T-helper 22 cell (primary cell): ENCODE measurements at places on chromosomes 6 and 20.

GRCh38 chr6:87791982-87792381 is 89.9 kb upstream of the AKIRIN2 start:
- no peak for DNase-seq

GRCh38 chr20:9912858-9913434 is 74.1 kb upstream of the PAK5 start:
- DNase-seq, result no peak

DNA sequence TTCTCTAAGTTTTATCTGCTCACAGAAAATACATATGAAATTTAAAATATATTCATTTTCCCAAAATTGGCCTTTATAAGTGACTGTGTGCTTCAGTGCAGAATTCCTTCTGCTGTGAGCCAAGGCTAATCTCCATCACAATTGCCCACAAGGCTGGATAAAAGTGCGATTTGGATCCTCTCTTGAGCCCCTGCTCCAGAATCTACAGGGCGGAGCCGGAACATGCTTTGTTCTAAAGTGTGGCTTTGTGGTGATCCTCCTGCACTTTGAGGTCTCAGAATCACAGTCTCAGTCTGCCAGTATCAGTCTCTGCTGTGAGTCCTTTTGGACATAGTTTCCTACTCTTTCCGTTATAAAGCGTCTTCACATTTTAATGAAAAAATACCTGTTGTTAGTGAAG is 28.9 kb downstream of the SMOC2 start:
- no peak for DNase-seq

GRCh38 chr6:60991427-60992028 is 1294.5 kb downstream of the KHDRBS2 start:
- DNase-seq, result no peak

DNA sequence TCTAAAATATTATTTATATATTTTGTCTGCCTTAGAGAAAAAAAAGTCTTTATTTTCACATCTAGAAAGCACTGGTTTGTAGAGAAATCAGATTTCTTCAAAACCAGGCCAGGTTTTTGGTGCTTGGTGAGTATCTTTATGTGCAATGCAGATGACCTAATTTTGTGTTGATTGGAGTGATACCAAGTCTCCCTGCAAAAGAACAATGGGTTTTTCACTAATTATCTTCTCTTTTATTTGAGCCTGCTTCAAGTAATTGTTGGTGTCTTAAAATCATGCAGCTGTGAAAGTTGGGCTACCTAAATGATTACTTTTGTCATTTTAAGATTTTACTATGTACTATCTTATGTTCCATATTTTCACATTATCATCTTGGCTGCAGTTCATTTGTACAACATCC is 874.7 kb downstream of the TFAP2A start:
- no peak for DNase-seq

DNA sequence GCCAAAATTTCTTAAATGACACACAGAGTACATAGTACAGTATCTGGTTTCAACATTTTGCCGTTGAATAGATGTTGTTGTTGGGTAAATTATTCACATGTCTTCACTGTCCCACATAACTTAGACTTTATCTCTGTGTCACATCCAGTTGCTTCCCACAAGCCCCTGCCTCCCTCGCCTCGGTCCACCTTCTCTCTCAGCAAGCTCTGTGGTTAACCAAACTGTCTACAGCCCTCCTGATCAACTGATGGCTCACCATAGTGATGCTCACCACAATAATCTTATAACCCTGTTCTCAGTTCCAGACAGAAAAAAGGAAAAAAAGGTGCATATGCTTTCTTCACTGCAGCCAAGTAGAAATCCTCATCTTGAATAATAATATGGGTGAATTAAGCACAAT is 23.0 kb downstream of the IL17F start:
- no peak for DNase-seq

GRCh38 chr6:34053721-34054120 is 92.2 kb downstream of the GRM4 start:
- DNase-seq, result no peak

- no peak for DNase-seq
Measured at GRCh38 chr6:301929-302705, 9.8 kb downstream of the DUSP22 start.

DNA sequence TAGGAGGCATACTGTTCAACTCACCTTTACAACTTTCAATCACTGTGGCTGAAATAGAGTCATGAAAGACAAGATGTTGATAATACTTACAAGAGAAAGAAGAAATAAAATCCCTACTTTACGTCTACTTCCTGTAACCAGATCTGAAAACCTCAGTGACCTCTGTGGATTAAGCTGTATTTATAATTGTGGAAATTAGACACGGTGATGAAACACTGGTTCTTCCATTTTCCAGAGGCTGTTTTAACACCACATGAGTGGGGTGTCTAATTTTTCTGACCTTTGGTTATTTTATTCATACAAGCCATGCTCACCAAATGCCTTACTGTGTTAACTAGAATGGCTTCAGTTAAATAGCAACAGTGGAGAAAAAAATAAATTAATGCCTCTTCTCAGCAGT is 58.5 kb upstream of the HIVEP1 start:
- no peak for DNase-seq

- no peak for DNase-seq
Measured at GRCh38 chr6:157710604-157711003, 112.4 kb upstream of the SNX9 start.

GRCh38 chr6:96836631-96837080 is 621 bp downstream of the GPR63 start:
- DNase-seq, result no peak

- no peak for DNase-seq
Measured at GRCh38 chr6:34746104-34746846, 11.0 kb upstream of the SNRPC start.

- DNase-seq, result no peak
Measured at GRCh38 chr6:30555816-30556065, 548 bp downstream of the GNL1 start.

- DNase-seq, result no peak
Measured at GRCh38 chr6:49220293-49220692, 242.8 kb downstream of the MMUT start.

DNA sequence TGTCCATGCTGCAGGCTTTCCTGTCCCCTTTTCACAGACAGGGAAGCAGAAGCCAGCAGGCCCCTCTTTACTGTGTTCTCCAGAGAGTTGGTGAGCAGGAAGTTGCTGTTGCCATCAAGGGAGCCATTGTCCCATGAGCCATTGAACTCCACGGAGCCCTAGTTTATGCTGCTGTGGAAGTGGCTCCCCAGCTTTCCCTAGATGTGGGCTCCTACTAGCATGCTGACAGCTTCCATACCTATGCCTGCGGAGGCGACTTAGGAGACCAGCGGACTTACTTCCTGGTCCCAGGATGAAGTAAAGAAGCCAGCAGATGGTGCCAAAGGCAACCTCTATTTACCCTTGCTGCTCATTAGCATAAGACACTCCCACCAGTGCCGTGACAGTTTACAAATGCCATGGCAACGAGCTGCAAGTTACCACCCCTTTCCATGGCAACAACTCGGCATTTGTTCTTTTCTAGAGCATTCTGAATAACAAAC is 30.8 kb upstream of the FKBP1A start:
- no peak for DNase-seq

- no peak for DNase-seq
Measured at GRCh38 chr6:72286911-72287311, 335.0 kb upstream of the KCNQ5 start.

DNA sequence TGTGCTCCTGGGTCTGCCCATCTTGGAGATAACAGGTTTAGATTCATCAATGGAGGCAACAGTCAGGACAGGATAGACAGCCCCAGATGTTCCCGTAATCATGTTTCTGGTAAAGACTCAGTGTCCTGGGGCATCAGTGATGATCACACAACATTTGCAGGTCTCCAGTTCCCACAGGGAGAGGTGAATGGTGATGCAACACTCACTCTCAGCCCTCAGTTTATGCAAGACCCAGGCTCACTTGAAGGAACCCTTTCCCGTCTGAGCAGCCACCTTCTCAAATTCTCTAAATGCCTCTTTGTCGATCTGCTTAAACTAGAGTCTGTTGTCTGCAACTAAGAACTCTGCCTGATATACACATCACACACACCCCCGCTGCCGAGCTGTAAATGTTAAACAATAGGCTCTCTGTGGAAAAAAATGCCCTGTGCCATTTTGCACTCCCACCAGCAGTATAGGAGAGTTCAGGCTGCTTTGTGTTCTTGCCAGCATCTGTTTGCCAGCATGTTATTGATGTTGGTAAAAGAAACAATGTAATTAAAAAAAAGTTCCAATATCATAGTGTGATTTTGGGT is 30.1 kb upstream of the SCP2D1 start:
- no peak for DNase-seq

DNA sequence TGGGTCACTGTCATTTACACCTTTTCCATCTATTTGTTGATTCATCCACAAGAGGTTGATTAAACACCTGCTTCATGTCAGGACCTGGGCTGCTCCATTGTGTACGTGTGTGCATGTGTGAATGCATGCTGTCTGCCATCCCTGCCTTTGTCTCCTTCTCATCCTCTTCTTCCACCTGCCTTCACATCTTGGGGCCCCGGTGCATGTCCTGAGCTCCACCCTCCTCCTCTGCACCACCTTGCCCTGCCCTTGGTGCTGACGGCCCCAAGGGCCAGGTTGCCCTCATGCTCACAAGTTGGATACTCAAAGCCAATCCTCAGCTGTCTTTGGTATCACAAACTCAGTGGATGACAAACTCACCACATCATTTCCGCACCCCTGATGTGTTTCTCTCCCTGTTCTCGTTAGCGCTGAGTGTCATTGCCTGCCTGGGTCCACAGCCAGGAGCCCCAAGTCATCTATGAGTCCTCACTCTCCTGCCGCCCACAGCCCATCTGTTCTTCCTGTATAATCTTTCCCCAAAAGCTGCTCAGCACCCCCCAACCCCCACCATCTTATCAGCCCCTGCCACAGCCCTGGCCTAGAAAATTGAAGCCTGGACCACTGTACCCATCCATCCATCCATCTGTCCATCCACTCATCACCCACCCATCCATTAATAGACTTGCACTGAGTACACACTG is 85.0 kb downstream of the SRC start:
- DNase-seq, result no peak

- no peak for DNase-seq
Measured at GRCh38 chr6:8434727-8435092, 635 bp downstream of the SLC35B3 start.

- no peak for DNase-seq
Measured at GRCh38 chr20:52675375-52675774, 296.8 kb upstream of the TSHZ2 start.

DNA sequence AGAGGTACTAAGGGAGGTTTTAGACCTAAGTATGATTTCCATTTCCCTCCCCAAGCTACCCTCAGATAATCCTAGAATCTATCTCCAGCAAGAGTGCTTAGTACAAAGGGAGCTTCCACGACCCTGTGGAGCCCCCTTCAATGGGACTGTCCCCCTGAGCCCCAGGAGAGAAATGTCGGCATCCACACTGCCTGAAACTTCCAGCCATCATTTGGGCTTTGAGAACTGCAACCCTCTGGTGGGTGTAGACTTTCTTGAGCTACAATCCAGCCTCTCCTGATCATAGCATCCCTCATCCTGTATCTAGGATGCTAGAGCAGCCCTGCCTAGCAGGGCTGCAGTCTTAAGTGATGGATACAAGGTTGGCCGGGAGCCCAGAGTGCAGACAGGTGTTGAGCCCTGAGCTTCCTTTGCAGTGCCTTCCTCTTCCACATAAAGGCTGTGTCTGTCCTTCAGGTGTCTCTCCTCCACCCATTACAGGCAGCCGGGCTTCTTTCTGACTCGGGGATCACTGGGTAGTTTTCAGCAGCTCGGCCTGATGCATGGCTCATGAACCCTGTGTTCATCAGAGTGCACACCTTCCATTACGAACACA is 424.5 kb downstream of the PREX1 start:
- no peak for DNase-seq

- DNase-seq, result no peak
Measured at GRCh38 chr20:34680586-34681175, 3.8 kb upstream of the PIGU start.

DNA sequence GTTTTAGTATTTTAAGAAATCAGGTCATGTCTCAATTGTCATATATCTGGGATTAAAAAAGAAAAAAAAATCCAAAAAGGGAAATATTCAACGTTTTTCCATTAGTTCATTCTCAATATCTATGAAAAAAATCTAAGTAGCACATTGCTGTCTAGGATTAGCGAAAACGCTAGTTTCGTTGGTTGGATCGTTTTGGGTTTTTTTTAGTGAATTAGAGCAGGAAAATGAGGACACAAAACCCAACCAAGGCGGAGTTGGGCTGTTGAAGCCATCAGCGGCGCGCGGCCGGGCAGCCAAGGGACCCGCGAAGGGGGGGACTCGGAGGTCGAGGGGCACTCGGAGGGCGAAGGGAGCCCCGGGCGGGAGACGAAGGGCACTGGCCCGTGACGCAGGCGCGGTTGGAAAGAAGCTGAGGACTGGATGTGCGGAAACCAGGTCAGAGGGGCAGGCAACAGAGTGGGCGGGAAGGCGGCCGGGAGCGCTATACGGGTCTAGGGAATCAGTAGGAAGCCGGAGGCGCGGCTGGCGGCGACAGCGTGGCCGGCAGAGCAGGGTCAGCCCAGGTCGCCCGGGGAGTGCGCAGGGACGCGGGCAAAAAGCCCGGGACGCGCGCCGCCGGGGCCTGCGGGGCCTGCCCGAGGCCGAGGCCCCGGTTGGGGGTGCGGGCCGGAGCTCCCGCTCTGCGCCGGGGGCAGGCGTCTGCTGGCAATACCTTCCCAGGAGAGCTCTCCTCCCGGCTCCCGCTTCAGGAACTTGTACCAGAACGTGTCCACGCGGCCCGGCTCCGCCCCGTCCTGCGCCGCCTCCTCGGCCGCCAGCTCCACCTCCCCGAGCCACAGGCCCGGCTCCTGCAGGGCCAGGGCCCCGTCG is 599 bp downstream of the EPM2A start:
- peak; percentile 29 for DNase-seq

DNA sequence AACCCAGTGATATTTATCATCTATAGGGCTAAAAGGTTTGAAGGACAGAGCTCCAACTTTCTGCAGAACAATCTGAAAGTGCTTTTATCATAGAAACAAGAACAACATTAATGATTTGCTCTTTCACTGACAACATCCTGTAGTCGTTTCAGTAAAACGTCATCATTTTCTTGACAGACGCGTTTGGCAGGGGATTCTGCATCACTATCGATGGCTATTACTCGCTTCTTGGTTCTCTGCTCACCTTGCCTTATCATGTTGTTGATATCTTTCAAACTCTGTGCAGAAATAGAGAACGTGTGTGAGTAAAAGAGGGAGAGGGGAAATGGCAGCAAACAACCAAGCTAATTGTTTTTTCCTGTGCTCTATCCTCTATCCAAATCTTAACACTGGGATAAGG is 47.1 kb upstream of the SAMHD1 start:
- no peak for DNase-seq

DNA sequence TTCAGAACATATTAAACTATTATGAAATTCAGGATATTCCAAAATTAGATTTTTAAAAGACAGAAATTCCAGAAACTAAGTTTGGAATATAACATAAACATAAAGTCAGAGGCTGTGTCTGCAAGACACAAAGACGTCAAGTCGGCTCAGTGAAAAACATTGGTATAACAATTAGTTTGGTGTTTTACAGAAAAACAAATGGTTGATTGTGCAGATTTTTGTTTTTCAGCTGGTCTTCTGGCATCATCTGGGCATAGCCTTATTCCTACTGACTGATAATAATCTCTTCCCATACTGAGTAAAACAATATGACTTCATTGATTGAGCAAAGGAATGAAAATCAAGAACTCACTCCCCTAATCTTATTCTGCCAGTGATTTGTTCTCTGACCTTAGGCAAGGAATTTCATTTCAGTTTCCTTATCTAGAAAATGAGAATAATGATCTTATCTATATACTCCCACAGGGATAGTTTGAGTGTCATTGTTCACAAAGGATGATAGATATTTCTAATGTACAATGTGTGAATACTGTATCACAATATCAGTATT is 84.3 kb downstream of the FRK start:
- no peak for DNase-seq
